Mesothelial cell of epicardium (in vitro differentiated cells): ENCODE measurements at places on chromosomes 2 and 18. TPM values are rescaled to one million over a fixed set of nuclear protein-coding genes. Genes with fewer than 3 reads are reported as not detected.

DNA sequence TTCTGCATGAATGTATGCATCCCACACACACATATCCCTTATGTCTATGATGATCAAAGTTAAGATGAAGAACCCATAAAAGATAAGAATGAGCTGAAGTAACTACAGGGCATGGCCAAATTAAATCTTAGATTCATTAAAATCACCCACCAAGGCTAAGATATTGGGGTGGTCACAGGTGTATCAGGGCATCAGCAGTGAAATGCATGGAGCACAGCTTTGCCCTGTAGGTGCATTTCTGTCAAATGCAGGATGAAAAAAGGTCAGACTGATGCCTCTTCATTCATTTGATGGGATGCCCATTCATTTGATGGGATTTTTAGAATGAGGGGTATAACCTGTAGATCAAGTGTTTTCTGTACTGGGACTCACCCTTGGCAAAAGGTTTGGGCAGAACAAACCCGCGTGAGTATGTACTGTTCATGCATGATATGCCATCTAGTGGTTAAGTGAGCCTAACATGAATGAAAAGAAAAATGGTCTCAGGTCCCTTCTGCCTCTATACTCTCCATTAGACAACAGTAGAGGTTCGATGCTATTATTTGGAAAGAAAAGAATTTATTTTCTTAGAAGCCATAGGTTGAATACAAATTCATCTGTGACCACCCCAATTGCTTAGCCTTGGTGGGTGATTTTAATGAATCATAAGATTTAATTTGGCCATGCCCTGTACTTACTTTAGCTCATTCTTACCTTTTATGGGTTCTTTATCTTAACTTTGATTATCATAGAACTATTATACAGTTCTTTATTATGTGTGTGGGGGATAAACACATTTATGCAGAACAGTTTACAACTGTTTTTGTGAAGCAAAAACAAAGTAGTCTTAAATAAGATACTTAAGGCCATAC, 43.2 kb upstream of the NOSTRIN start:
- H3K36me3 ChIP-seq, result peaks cover 16% of the 10 kb centered on the region
- no peak overlapping the region for H3K27ac ChIP-seq
- H3K4me3 ChIP-seq, result no peak overlapping the region
- H3K27me3 ChIP-seq, result no peaks in the 10 kb centered on the region

- no peak for DNase-seq
- no peaks in the 10 kb centered on the region for H3K4me1 ChIP-seq
- H3K27me3 ChIP-seq, result peaks cover 23% of the 10 kb centered on the region
Observed at GRCh38 chr18:73924307-73924706, 223.3 kb downstream of the FBXO15 start.

BMP10 gene
- total RNA-seq, result 0.13 TPM in 1 of 3 replicates, not detected in the others

EPB41L3 gene
- total RNA-seq, result 59.9 to 61.9 TPM (median 60.6 TPM) in 3 replicates

GRCh38 chr2:181778621-181779201, 98.4 kb upstream of the NEUROD1 start:
- no peak overlapping the region for H3K4me3 ChIP-seq
- peaks cover 34% of the 10 kb centered on the region for H3K4me1 ChIP-seq
- peak overlapping the region; percentile 54 for H3K27ac ChIP-seq
- DNase-seq, result no peak
- no peaks in the 10 kb centered on the region for H3K36me3 ChIP-seq
- peaks cover 20% of the 10 kb centered on the region for H3K27me3 ChIP-seq

ALKAL2 gene
- total RNA-seq, result 0.50 to 1.4 TPM (median 1.1 TPM) in 3 replicates

DNA sequence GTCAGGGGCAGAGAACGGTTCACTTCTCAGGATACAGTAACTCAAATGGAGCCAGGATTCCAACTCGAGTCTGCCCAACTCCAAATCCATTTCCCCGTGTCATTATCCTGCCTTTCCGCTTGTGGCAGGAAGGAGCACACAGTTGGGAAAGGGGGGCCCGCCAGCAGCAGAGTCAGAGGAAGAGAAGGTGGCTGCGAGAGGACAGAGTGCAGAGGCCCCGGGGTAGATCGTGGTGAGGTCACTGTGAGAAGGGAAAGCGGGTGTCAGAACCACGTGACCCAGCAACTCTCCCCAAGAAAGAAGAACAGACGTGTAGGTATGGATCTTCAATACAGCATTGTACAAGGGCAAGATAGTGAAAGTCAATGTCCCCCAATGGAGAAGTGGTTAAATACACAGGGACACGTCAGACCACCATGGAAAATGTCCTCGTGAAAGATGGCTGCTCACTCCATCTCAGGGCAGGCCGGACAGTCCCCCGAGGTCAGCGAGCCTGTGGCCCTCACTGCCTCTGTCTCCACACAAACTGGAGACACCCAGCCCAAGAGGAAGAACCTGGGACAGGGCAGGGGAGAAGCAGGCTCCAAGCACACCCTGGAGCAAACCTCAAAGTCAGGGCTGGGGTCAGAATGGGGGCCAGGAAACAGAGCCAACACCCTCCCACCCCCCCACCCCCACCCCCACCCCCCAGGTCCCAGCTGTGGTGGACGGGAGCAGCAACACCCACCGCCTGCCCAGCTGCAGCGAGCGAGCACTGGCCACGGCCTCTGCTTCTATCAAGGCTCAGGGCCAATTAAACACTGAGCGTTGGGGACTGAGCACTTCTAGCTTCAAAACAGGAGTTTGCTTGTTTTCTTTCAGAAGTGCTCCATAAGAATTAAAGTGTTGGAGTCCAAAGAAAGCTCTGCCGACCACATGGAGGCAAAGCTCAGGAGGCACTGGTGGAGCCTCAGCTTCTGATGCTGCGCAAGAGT, 92.7 kb downstream of the EIPR1 start:
- no peak overlapping the region for H3K27ac ChIP-seq
- no peaks in the 10 kb centered on the region for H3K4me1 ChIP-seq
- DNase-seq, result no peak
- no peaks in the 10 kb centered on the region for H3K36me3 ChIP-seq
- H3K4me3 ChIP-seq, result no peak overlapping the region

IL37 gene
- not detected in 3 replicates for total RNA-seq

USP40 gene
- total RNA-seq, result 48.7 to 51.0 TPM (median 50.0 TPM) in 3 replicates

POTEC gene
- total RNA-seq, result not detected in 3 replicates

DNA sequence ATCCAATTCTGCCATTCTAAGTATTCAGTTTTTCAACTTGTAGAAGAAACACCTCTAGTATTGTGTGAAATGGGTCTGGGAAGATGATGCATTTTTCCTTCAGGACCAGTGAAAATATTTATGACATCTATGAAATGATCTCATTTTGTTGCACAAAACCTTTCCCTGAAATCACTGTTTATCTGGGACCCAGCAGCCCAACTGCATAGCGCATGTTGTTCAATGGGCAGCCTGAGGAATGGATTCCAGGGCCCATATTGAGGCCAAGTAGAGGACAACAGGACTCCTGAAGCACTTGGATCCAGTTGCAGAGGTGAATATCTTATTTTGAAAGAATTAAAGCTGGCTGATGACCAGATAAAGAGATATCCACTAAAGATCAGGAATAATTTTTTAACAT, 7.3 kb downstream of the RBMS1 start:
- DNase-seq, result no peak
- H3K27ac ChIP-seq, result no peak overlapping the region
- H3K27me3 ChIP-seq, result no peaks in the 10 kb centered on the region
- peaks cover 2% of the 10 kb centered on the region for H3K36me3 ChIP-seq
- H3K4me1 ChIP-seq, result peaks cover 44% of the 10 kb centered on the region
- H3K4me3 ChIP-seq, result no peak overlapping the region

EVX2 gene
- total RNA-seq, result 0.07 to 0.09 TPM in 2 of 3 replicates, not detected in the other

GRCh38 chr2:238320648-238321281, 447 bp downstream of the TRAF3IP1 start:
- peaks cover 8% of the 10 kb centered on the region for H3K27me3 ChIP-seq
- no peak for DNase-seq
- H3K4me1 ChIP-seq, result peaks cover 13% of the 10 kb centered on the region
- peak overlapping the region; percentile 79 for H3K4me3 ChIP-seq
- peaks cover 13% of the 10 kb centered on the region for H3K36me3 ChIP-seq

CKAP2L gene
- 8.4 to 8.9 TPM (median 8.6 TPM) in 3 replicates for total RNA-seq

TIA1 gene
- total RNA-seq, result 411 to 439 TPM (median 428 TPM) in 3 replicates

DNA sequence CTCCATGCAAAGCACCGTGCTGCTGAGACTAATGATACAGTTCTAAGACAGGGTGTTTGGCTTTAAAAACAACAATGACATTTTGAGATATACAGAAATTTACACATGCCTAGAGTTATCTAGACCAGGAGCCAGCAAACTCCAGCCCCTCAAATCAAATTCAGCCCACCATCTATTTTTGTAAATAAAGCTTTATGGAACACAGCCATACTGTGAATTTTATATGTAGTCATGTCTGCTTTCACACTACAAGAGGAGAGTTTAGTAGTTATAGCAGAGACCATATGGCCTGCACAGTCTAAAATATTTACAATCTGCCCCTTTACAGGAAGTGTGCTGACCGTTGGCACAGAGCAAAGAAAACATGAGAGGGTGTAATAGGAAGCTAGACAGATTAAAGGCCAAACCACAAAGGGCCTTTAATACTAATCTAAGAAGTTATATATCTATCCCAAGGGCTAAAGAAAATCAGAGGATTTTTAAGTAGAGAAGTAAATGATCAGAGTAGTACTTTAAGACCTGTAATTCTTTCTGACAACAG, 39.4 kb downstream of the NBAS start:
- H3K27ac ChIP-seq, result no peak overlapping the region
- no peak for DNase-seq
- H3K27me3 ChIP-seq, result no peaks in the 10 kb centered on the region
- H3K4me1 ChIP-seq, result no peaks in the 10 kb centered on the region
- H3K36me3 ChIP-seq, result peaks cover 20% of the 10 kb centered on the region
- H3K4me3 ChIP-seq, result no peak overlapping the region

PNPT1 gene
- total RNA-seq, result 21.9 to 28.3 TPM (median 26.5 TPM) in 3 replicates

DNA sequence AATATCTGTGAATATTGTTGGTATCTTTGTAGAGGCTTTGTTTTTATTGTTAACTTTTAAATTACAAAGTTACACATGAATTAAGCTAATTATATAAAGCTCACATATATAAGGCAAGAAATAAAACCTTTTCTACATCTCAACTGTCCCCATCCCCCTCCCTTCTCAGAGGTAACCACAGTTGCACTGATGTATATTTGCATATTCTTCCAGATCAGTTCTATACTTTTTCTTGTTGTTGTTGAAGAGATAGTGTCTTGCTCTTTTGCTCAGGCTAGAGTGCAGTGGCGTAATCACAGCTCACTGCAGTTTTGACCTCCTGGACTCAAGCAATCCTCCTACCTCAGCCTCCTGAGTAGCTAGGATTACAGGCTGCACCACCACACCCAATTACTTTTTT, 36.0 kb upstream of the CDC42EP3 start:
- H3K36me3 ChIP-seq, result no peaks in the 10 kb centered on the region
- peak overlapping the region; percentile 80 for H3K27ac ChIP-seq
- H3K27me3 ChIP-seq, result no peaks in the 10 kb centered on the region
- peaks cover 51% of the 10 kb centered on the region for H3K4me1 ChIP-seq
- DNase-seq, result no peak
- no peak overlapping the region for H3K4me3 ChIP-seq

RPRM gene
- 14.4 to 15.5 TPM (median 15.2 TPM) in 3 replicates for total RNA-seq

FBXO41 gene
- total RNA-seq, result 7.6 to 8.1 TPM (median 7.8 TPM) in 3 replicates

GRCh38 chr2:162011706-162012564, 62.1 kb downstream of the DPP4 start:
- DNase-seq, result no peak
- H3K4me3 ChIP-seq, result no peak overlapping the region
- H3K27ac ChIP-seq, result no peak overlapping the region
- H3K4me1 ChIP-seq, result peaks cover 26% of the 10 kb centered on the region
- peaks cover 2% of the 10 kb centered on the region for H3K27me3 ChIP-seq
- H3K36me3 ChIP-seq, result no peaks in the 10 kb centered on the region

- H3K27me3 ChIP-seq, result no peaks in the 10 kb centered on the region
- no peak for DNase-seq
- H3K36me3 ChIP-seq, result peaks cover 2% of the 10 kb centered on the region
- H3K4me3 ChIP-seq, result no peak overlapping the region
- peak overlapping the region; percentile 18 for H3K27ac ChIP-seq
- peaks cover 38% of the 10 kb centered on the region for H3K4me1 ChIP-seq
Observed at GRCh38 chr18:3117493-3118192, 102.1 kb downstream of the MYOM1 start.

- peaks cover 13% of the 10 kb centered on the region for H3K4me1 ChIP-seq
- no peak for DNase-seq
- peaks cover 20% of the 10 kb centered on the region for H3K36me3 ChIP-seq
- H3K27me3 ChIP-seq, result no peaks in the 10 kb centered on the region
- no peak overlapping the region for H3K27ac ChIP-seq
Observed at GRCh38 chr2:173157676-173158293, 82.1 kb downstream of the MAP3K20 start.

GRCh38 chr18:49784427-49785185, 28.7 kb downstream of the ACAA2 start:
- no peak overlapping the region for H3K27ac ChIP-seq
- H3K4me3 ChIP-seq, result no peak overlapping the region
- H3K4me1 ChIP-seq, result no peaks in the 10 kb centered on the region

DNA sequence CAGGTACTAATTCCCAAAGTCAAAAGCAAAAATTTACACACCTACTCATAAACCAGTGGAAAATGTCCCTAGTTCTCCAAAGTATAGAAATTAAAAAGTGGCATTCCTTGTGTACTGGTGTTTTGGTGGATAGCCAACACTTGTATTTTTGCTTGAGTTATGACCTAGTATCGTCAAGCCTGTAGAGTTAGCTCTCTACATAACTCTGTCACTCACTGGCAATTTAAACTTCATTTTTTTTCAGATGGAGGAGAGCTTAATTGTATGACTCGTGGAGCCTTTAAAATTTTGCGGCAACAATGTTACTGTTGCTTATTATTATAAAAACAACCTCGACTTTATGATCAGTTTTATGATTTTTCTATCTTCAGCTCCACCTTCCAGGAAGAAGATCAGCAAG, 58.7 kb downstream of the ITGB6 start:
- H3K27ac ChIP-seq, result peak overlapping the region; percentile 94
- no peak overlapping the region for H3K4me3 ChIP-seq
- no peaks in the 10 kb centered on the region for H3K27me3 ChIP-seq
- DNase-seq, result no peak
- H3K36me3 ChIP-seq, result no peaks in the 10 kb centered on the region

DNA sequence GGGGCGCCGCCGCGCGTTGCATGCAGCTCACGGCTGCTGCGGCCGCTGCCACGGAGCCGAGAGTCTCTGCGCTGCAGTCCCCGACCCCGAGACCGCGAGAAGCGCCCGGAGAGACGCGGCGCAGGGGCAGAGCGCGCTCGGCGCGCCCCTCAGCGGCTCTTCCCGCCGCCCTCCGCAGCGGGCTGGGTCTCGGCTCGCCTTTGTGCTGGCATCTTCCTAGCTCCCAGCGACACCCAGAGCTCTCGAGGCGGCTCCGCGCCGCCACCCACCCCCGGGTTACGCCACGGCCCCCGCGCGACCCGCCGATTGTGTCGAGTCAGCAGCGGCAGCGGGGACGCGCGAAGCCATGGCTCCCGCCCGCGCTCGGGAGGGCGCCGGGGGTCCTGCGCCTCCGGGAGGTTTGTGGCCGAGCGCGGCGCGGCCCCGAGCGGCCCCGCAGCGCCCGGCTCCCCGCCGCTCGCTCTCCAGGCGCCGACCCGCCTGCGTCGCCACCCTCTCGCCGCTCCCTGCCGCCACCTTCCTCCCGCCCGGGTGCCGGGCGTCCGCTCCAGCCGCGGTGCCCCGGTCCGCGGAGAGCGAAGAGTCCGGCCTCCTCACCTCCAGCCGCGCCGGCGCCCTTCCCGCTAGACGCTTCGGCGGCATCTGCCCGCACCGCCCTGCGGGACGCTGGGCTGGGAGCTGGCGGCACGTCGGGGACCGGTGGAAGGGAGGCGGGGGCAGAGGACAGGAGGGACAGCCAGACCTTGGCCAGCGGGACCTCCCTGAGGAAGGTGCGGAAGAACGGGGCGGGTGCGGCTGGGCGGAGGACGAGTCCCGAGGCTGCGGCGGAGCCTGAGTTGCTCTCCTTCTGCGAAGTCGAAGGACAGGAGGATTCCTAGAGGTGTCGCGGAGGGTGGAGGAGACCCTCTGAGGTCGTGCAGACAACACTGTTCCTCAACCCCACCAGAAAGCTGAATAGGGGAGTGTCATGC, 46.3 kb upstream of the CCDC150 start:
- no peaks in the 10 kb centered on the region for H3K36me3 ChIP-seq
- H3K27ac ChIP-seq, result peak within 1 kb of the TSS; percentile 95
- H3K4me3 ChIP-seq, result peak within 1 kb of the TSS; percentile 93
- H3K27me3 ChIP-seq, result peaks cover 16% of the 10 kb centered on the region
- peak; percentile 73 for DNase-seq
